ENCODE measurements at places on chromosomes 16 and 17. TPM values are rescaled to one million over a fixed set of nuclear protein-coding genes. Genes with fewer than 3 reads are reported as not detected.

- peak; percentile 65 for DNase-seq
Observed at GRCh38 chr16:78669994-78670393, 570.5 kb downstream of the WWOX start.

- DNase-seq = no peak
Observed at GRCh38 chr17:57902117-57902799, 52.4 kb upstream of the MRPS23 start.

- no peak for DNase-seq
Observed at GRCh38 chr17:75468779-75469373, 12.4 kb downstream of the TMEM94 start.

DNA sequence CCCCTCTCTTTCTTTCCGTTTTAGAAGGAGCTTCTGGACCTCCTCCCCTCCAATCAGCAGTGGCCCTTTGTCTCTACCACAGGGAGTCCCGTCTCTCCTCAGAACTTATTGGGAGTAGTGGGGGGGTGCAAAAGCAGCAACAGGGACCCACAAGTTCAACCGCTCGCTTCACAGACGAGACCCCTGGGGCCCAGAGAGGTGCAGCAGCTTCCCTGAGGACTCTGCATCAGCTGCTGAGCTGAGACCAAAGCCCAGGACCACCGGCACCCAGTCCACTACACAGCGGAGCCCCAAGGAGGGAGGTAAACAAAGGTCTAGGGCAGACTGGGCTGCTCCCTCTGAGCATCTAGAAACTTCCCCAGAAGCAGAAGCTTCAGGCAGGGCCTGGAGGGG is 123.9 kb downstream of the SDK2 start:
- DNase-seq = no peak

DNA sequence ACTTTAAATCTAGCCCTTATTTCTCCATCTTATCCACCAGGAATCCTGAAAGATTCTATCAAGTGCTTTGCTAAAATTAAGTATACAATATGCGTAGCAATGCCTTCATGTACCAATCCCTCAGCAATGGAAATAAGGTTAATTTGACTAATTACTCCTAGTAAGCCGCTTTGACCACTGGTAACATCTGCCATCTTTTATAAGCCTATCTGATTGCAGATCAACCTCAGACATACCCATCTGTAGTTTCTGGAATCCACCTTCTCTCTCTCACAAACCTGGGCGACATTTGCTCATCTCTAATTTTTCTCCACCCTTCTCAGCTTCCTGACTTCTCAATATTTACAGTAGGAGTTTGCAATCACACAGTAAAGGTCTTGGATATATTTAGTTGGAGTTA is 138.8 kb upstream of the CRHR1 start:
- DNase-seq = no peak

GRCh38 chr17:6346986-6347385 is 87.9 kb downstream of the AIPL1 start:
- no peak for DNase-seq

GRCh38 chr17:46167826-46168569 is 25.2 kb downstream of the KANSL1 start:
- DNase-seq = no peak

DNA sequence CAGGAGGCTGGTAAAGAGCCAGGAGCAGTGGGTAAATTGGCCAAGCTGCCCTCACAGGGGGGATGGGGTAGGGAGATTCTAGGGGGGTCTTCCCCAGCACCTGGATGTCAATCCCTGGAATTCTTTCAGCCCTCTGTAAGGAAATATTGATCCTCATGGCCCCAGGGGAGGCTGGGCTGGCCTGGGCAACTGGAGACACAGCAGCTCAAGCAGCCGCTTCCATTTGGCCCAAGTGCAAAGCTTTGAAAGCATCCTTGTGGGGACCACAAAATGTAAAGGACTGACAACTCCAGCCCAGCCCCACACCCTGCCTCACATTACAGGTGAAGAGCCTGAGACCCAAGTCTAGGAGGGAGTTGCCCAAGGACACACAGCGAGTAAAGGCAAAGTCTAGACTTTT is 39.4 kb upstream of the MRPS23 start:
- DNase-seq = no peak

- DNase-seq = no peak
Observed at GRCh38 chr17:38561416-38562214, 44.1 kb downstream of the SRCIN1 start.

- DNase-seq = no peak
Observed at GRCh38 chr16:88855176-88855575, 1.6 kb downstream of the GALNS start.

GRCh38 chr16:86060381-86061317 is 161.7 kb downstream of the IRF8 start:
- DNase-seq = no peak

GRCh38 chr17:20267459-20267842 is 199.9 kb downstream of the LGALS9B start:
- DNase-seq = no peak

DNA sequence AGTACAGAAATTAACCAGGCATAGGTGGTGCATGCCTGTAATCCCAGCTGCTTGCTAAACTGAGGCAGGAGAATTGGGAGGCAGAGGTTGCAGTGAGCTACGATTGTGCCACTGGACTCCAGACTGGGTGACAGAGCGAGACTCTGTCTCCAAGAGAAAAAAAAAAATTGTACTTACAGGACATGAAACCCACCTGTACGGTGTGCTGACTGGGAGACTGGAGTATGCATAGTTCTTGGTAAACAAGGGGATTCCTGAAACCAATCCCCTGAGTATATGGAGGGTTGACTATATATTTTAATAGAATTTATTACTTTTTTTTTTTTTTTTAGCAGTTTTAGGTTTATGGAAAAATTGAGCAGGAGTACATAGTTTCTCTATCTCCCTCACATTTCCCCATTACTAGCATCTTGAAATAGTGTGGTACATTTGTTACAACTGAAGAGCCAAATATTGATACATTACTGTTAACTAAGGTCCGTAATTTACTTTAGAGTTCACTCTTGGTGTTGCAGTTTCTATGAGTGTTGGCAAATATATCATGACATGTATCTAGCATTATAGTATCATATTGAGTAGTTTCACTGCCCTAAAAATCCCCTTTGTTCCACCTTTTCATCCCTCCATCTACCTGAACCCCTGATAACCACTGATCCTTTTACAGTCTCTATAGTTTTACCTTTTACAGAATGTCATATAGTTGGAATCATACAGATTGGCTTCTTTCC is 19.3 kb downstream of the TENT4B start:
- no peak for DNase-seq

- DNase-seq = peak; percentile 63
Observed at GRCh38 chr17:50956750-50957523, 90.8 kb upstream of the TOB1 start.

- no peak for DNase-seq
Observed at GRCh38 chr16:58243528-58244004, 45.7 kb upstream of the CSNK2A2 start.

DNA sequence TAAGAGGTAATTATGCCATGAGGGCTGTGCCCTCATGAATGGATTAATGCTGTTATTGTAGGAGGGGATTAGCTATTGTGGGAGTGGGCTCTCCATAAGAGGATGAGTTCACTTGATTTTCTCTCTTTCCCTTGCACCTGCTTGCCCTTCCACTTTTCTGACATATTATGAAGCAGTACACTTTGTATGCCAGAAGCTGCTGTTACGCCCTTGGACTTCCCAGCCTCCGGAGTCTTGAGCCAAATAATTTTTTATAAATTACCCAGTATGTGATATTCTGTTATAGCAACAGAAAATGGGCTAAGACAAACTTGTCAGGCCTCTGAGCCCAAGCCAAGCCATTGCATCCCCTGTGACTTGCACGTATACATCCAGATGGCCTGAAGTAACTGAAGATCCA is 38.4 kb downstream of the PSMD12 start:
- DNase-seq = no peak

The ZNF688 gene
- polyA plus RNA-seq = 9.7 TPM

The TRPV2 gene
- 4.6 TPM for polyA plus RNA-seq

The LPO gene
- 0.22 TPM for polyA plus RNA-seq

The LRRC46 gene
- 1.5 TPM for polyA plus RNA-seq

The KRT31 gene
- polyA plus RNA-seq = 2.3 TPM

The KRTAP9-4 gene
- polyA plus RNA-seq = not detected

The CDK5R1 gene
- 13.6 TPM for polyA plus RNA-seq

The TVP23A gene
- 2.2 TPM for polyA plus RNA-seq

The MT1H gene
- polyA plus RNA-seq = not detected

The CCL7 gene
- not detected for polyA plus RNA-seq

Measured in hindlimb muscle (tissue), 1 donor.